ENCODE measurements at places on chromosomes 16 and 17.

DNA sequence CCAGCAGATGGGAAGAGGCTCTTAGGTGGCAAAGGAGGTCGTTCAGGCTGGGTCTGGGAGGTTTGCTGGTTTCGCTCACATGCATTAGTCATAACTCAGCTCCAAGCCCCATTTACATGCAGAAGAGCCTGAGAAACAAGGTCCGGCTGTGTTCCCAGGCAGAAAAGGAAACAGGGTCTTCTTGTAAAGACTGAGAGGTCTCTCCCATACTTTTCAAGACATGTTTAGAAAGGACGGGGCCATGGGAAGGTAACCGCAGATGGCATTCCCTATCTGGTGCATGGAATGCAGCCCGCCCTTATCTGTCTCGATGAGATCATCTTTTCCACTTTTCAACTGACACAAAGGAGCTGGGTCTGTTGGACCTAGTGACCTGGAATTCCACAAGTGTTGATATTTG is 389.0 kb upstream of the CDH11 start:
- no peak for DNase-seq

DNA sequence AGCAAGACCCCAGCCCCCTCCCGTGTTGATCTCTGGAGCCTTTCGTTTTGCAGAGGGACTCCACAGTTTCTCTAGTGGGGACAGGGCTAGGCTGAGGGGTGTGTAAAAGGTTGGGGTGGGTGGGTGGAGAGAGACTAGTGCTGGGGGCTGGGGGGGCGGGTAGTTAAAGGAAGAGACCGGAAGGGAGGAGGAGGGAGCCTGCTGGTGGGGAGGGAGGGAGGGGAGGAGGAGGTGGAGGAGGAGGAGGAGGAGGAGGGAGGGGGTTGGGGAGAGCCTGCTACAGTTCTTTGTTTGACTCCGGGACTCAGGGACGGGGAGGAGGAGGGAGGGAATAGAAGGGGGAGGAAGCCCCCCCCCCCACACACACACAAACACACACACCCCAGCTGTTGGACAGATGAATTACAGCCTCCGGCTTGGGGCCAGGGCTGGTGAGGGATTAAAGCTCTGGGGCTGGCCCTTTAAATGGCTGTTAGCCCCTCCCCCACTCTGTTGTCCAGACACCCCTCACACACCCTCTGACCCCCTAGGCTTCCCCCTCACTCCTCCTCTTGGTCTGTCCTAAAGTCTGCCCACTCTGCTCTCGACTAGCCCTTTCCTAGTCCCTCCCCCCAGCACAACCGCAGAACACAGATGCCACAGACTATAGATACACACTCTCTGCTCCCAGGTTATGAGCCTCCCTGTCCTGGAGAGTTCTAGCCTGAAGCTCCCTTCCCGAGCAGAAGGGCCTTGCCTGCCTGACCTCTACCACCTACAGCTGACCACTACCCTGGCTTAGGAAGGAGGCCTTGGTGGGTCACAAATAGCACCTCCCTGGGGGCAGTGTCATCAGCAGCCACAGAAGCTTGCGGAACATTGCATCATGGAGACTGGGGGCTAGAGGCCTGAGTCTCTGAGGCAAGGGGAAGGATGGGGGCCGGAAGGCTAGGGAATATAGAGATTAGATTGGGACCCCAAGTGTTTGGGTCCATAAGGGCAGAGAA is 4.4 kb downstream of the KDM6B start:
- DNase-seq, result peak; percentile 91

GRCh38 chr16:88442727-88443576 is 10.1 kb upstream of the ZFPM1 start:
- peak; percentile 69 for DNase-seq

DNA sequence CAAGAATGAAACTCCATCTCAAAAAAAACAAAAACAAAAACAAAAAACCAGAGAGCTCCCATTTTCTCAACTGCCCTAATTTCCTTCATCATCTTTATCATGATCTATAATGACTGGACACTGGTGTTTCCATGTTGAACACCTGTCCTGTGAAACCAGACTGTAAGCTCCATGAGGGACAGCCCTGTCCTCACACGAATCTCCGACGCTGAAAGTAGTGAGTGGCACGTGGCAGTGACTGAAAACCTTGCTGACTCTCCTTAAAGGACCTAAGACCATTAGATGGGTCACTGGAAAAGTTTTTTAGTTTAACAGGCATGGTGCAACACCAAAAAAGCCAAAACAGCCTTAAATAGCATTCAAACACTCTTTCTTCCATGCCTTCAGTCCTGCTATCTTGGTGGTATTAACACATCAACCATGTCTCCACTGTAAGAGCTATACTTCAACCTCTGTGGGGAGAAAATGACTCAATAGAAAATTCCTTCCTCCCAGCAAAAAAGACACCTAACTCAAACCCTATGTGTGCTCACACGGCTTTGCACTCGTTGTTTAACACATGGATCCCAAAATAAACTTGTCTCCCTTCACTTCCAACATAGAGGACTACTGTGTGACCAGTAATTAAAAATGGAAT is 8.3 kb downstream of the AXIN2 start:
- no peak for DNase-seq

DNA sequence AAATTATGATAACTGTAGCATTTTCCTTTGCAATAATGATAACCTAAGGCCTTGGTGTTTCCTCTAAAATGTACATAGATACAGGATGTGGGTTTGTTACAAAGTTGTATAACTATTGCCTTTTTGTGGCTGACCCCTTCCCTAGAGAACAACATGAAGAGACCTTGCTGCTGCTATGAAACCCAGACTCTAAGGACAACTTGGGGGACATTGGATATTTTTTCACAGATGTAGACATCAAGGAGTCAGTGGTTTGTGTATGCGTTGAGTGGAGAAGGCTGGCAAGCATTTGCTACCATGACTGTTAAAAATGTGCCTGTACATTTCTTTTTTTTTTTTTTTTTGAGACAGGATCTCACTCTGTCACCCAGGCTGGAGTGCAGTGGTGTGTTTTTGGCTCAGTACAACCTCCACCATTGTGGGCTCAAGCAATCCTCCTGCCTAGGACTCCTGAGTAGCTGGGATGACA is 12.3 kb downstream of the HMOX2 start:
- DNase-seq, result no peak

DNA sequence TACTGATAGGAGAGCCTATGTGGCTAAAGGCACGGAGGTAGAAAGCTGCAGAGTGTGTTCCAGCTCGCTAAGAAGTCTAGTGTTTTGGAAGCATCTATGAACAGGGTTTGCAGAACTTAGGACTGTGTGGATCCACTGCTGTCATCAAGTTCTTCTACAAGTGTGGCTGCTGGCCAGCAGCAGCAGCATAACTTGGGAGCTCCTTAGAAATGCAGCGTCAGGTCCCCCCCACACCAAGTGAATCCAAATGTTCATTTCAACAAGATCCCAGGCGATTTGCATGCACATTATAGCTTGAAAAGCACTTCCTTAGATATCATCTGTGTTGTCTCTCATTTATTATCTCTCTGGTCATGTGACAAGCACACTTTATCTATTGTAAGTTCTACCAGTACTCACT is 131.9 kb upstream of the SHISA6 start:
- DNase-seq, result no peak

GRCh38 chr17:43356999-43357398 is 41.8 kb upstream of the ARL4D start:
- DNase-seq, result no peak

DNA sequence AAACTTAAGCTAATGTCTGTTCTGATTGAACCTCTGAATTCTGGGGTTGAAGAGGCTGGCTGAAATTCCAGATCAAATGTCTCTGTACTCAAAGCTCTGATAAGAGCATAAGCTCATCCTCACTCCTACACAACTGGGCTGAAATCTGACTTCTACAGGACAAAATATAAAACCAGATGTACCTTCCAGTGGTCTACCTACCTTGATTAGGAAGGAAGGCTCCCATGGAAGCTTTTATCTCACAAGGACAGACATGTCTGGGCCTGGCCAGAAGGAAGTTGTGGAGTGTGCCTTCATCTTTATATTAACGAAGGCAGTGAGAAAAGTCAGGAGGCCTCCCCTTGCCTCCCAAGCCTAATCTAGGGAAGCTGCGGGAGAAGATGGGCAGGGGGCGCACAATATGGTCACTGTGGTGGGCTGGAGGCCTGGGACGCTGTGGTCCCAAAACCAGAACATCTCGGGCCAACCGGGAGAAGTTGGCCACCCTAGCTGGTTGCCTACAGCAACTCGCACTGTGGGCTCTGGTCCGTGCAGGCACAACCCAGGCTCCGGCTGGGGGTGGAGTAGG is 55.6 kb upstream of the LRRC37A3 start:
- peak; percentile 59 for DNase-seq

- DNase-seq, result no peak
Measured at GRCh38 chr16:68200088-68200783, 35.7 kb downstream of the ESRP2 start.

DNA sequence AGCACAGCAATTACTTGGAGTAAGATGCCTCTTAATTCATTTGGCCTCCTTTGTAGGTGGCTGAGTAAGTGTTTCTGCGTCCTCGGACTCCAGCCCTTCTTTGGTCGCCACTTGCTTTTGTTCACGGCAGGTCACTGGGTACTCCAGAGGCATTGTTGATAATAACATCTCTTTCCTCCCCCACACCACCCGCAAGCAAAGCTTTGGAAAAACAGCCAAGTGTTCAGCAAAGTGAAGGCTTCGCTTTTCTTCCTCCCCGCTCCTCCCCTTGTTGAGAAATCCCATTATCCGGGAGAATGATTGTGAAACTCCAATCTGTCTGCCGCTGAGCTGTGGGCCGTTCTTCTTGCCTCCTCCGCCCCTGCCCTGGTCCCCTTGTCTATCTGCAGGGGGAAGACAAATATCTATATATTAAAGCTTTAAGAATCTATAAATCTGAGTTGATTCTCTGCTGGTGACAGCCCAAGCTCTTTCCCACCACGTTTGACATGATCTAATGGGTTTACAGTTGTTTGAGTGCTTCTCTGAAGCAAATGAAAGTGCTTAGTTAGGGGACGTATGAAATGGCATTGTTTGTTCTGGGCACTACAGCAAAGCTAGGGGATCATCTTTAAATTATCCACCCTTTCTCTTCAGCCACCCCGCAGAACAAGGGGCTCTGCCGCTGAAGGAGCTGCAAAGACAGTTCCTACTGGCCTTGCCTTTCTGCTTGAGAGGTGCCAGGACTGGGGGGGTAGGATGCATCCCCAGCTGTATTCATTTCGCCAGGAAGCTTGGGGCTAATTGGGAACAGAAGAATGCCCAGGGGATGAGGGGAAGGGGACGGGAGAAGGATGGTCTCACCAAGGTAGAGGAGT is 167.1 kb downstream of the CCDC182 start:
- DNase-seq, result no peak

- no peak for DNase-seq
Measured at GRCh38 chr17:45143094-45143670, 5.1 kb upstream of the HEXIM1 start.

DNA sequence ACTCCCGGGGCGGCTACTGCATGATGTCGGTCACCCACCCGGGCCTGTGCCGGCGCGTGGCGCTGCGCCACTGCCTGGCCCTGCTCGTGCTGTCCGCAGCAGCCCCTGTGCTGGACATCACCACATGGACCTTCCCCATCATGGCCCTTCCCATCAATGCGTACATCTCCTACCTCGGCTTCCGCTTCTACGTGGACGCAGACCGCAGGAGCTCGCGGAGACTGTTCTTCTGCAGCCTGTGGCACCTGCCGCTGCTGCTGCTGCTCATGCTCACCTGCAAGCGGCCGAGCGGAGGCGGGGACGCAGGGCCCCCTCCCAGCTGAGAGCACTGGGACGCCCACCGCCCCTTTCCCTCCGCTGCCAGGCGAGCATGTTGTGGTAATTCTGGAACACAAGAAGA is 29.8 kb downstream of the CDRT15 start:
- DNase-seq, result no peak

DNA sequence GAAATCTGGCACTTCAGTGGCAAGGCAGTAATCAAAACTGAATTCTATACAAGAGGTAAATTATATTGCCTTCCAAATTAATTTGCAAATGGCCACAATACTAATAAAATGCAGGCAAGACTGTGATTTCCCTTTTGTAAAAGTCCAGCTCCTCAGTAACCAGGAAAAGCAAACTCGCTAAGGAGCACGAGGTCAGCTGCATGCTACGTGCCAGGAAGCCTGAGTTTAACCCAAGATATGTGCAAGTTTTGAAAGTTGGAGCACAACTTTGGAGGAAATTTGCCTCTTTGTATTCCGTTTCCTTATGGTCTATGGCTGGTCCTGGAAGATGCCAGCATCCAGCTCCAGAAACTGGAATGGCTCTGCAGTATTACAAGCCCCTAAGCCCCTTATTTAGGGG is 226.8 kb upstream of the DYNLRB2 start:
- DNase-seq, result no peak

DNA sequence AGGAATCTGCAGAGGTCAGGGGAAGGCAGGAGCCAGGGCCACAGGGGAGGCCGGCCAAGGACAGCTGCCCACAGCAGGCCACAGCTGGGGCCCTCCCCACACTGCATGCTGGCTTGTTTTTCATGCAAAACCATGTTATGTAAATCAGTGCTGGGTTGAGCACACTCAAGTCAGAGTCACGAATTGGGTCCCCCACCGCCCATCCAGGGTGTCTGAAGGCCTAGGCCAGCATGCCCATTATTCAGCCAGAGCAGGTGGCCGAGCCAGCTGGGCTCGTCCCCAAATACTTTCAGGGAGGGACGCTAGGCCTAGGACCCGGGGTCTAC is 51.2 kb upstream of the TOB1 start:
- DNase-seq, result no peak

GRCh38 chr17:48351911-48352332 is 78.1 kb downstream of the SKAP1 start:
- DNase-seq, result peak; percentile 69

DNA sequence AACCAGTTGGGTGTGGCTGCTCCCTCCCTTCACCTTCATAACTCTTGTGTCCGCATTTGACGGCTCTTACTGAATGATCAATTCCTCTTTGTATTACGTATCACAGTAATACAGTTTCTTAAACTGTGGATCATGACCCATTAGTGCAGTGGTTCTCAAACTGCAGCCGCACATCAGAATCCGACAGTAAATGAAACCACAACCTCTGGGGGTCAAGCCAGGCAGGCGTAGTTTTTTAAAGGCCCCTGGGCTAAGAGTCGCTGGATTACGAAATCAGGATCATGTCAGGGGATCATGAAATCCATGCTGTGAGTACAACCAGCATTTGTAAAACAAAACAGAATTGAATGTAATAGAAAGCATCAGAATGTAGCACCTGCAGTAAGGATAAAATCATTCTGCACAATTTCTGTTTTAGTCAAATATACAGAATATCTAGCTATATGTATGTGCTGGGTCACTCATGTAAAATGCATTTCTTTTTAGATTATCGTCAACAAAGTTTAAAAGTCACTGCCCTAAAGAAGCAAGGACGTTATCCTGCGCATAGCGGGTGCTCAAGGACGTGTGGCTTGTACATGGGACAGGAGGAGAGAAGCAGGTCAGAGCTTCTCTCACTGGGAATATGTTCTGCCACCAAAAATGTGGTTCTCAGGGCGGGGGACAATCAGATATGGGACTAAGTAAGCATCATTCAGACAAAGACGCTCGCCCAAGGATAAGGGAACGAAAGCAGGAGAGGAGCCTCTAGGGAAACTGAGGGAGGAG is 113.1 kb downstream of the ZFHX3 start:
- DNase-seq, result no peak

- DNase-seq, result no peak
Measured at GRCh38 chr16:27681681-27682080, 131.7 kb downstream of the KATNIP start.

- DNase-seq, result no peak
Measured at GRCh38 chr17:17181666-17182597, 24.2 kb downstream of the PLD6 start.

GRCh38 chr16:84050316-84050715 is 7.7 kb upstream of the SLC38A8 start:
- DNase-seq, result no peak

GRCh38 chr16:2859686-2860265 is 1.8 kb upstream of the PRSS22 start:
- DNase-seq, result no peak
